Esophagus muscularis mucosa (tissue), 4 donors: ENCODE measurements at places on chromosomes 16 and 17. TPM values are rescaled to one million over a fixed set of nuclear protein-coding genes. Genes with fewer than 3 reads are reported as not detected.
A peak's percentile ranks its signal among the peaks of the same experiment; 100 is the strongest.

- H3K36me3 ChIP-seq = no peaks in the 10 kb centered on the region
- peaks cover 49% of the 10 kb centered on the region for H3K4me1 ChIP-seq
Observed at GRCh38 chr17:79991924-79992648, 43.6 kb downstream of the TBC1D16 start.

DNA sequence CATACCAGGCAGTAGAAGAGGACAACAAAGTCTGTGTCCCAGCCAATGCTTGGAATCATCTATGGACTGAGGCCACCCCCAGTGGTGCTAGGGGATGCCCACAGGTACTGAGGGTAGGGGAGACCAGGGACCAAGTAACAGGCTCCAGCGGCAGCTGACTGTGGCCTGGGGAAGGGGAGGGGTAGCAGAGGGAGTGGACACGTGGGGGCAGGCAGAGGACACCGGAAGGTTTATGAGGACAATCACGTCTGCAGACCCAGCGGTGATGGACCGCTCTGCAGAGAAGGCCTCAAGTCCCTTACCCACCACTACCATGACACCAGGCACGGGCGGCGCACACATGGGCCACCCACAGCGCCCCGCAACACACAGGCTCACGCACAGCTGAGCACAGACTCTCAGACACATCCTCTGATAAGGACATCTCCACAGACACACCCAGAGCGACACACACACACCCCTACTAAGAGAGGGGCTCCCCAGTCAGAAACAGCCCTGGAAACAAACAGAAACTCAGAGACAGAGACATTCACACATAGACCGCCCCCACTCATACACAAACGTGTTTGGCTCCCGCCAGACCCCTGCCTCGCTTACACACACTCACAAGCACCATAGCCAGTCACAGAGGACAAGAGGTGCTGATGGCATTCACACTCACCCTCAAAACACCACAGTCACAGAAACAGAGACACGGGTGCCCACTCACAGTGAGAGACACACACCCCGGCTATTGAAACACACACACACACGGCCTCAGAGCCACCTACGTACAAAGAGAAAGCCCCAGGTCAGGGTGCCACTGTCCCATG, 35.8 kb downstream of the SRCIN1 start:
- peaks cover 21% of the 10 kb centered on the region for H3K4me1 ChIP-seq
- no peak overlapping the region for H3K27ac ChIP-seq
- no peak overlapping the region for H3K4me3 ChIP-seq

DNA sequence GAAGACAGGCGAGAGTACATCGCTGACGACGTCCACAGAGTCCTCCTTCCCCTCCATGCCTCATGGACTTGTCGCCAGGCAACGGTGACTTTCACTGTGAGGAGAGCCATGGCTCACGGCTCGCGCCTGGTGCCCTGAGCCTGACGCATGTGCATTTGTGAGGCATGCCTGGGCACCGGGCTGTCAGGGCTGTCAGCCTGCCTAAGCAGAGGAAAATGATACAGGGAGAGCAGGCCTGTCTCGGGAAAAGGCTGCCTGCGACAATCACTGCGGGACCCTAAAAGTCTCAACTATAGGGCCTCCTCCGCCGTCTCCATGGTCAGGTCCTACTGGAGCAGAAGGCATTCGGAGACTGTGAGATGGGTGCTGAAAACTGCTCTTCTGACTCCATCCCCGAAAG, 135.5 kb upstream of the WSB1 start:
- no peak for DNase-seq
- H3K36me3 ChIP-seq = no peaks in the 10 kb centered on the region
- H3K4me3 ChIP-seq = no peak overlapping the region
- no peak overlapping the region for H3K27ac ChIP-seq

GRCh38 chr16:80265624-80266306, 275.0 kb upstream of the DYNLRB2 start:
- H3K4me1 ChIP-seq = no peaks in the 10 kb centered on the region
- no peak overlapping the region for H3K4me3 ChIP-seq
- no peak overlapping the region for H3K27ac ChIP-seq
- no peaks in the 10 kb centered on the region for H3K36me3 ChIP-seq

GRCh38 chr16:17117906-17118577, 352.7 kb downstream of the XYLT1 start:
- DNase-seq = no peak
- H3K36me3 ChIP-seq = peaks cover 16% of the 10 kb centered on the region
- no peak overlapping the region for H3K4me3 ChIP-seq
- H3K4me1 ChIP-seq = no peaks in the 10 kb centered on the region
- no peaks in the 10 kb centered on the region for H3K27me3 ChIP-seq
- H3K27ac ChIP-seq = no peak overlapping the region

DNA sequence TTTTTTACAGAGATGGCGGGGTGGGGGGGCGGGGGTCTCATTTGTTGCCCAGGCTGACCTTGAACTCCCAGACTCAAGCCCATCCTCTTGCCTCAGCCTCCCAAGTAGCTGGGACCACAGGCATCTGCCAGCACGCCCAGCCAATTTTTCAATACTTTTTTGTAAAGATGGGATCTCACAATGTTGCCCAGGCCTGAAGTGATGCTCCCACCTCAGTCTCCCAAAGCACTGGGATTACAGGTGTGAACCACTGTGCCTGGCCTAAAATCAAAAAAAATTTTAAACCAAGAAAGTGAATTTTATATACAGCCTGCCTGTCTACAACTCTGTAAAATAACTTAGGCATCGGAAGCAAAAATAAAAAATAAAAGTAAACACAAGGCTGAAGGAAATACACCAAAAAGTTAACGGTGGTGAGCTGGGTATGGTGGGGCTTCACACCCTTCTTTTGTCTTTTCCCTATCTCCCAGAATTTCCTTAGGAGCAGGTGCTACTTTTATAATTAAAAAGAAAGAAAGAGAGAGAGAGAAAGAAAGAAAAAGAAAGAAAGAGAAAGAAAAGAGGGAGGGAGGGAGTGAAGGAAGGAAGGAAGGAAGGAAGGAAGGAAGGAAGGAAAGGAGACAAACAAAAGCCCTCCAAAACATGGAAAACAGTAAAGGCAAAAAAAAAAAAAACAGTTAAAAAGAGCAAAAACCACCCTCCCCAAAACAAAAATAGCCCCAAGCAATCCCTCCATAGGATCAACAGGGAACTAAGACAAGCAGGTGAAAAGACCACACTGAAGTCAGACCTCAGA, 51.4 kb downstream of the TBC1D16 start:
- H3K4me3 ChIP-seq = no peak overlapping the region
- DNase-seq = no peak

DNA sequence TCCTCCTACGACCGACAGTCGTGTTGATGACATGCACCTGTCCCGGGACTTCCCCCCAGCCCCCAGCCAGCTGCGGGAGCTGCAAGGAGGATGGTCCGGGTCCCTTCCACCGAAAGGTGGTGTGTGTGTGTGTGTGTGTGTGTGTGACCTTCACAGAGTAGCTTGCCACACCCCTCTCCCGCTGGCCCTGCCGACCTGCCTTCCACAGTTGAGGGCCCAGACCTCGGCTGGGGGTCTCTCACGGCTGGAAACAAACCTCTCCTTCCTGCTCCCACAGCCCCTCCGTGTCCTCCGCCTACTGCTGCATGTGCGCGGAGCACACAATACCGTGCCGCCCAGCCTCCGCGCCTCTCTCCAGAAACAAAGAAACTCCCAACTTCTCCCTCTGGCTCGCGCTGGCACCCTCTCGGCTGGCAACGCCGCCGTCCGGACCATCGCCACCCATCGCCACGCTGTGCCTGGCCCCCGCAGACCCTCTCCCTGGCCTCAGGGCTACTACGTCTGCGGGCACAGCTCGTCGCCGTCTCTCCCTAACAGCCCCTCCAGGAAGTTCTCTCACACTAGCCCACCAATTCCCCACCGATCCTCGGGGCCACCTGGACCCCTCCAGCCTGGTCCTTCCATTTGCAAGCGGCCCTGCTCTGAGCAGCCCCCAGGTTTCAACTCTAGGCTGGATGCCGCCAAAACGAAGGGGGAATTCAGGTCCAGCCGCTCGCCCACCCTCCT, 81.2 kb downstream of the TIMM22 start:
- peaks cover 76% of the 10 kb centered on the region for H3K36me3 ChIP-seq
- H3K4me1 ChIP-seq = peaks cover 38% of the 10 kb centered on the region
- DNase-seq = no peak
- H3K4me3 ChIP-seq = no peak overlapping the region
- no peak overlapping the region for H3K27ac ChIP-seq

DNA sequence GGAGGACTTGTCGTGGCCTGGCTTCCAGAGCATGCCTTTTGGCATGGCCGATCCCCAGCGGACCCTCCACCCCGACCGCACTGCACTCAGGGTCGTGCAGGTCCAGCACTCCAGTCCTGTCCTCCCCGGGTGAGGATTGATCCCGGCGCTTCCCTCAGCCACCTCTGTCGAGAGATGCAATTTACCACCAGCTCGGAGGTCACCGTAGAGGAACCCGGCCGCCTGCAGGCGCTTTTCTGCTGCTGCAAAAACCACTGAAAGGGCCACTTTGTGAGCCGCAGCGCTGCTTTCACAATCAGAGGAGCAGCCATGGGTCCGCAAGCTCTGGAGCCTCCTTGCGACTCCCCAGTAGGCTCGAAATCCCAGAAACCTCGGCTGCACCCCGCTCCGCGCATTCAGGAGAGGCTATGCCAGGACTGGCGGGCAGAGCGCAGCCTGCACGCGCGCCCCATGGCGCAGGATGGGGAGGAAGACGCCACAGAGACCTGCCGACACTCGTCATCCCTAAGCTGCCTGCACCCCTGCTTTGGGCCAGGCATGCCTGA, 134.2 kb downstream of the HS3ST2 start:
- peaks cover 15% of the 10 kb centered on the region for H3K4me1 ChIP-seq
- H3K36me3 ChIP-seq = no peaks in the 10 kb centered on the region
- no peak for DNase-seq
- peaks cover 43% of the 10 kb centered on the region for H3K27me3 ChIP-seq
- H3K4me3 ChIP-seq = peak overlapping the region; percentile 31

- H3K4me3 ChIP-seq = peak overlapping the region; percentile 18
- peaks cover 54% of the 10 kb centered on the region for H3K4me1 ChIP-seq
- H3K27me3 ChIP-seq = no peaks in the 10 kb centered on the region
- DNase-seq = no peak
- H3K27ac ChIP-seq = peak overlapping the region; percentile 90
Observed at GRCh38 chr17:76530095-76530723, 7.3 kb downstream of the CYGB start.

- H3K27ac ChIP-seq = no peak overlapping the region
- H3K27me3 ChIP-seq = no peaks in the 10 kb centered on the region
- DNase-seq = no peak
- no peaks in the 10 kb centered on the region for H3K36me3 ChIP-seq
Observed at GRCh38 chr16:52441886-52442285, 105.1 kb downstream of the TOX3 start.

DNA sequence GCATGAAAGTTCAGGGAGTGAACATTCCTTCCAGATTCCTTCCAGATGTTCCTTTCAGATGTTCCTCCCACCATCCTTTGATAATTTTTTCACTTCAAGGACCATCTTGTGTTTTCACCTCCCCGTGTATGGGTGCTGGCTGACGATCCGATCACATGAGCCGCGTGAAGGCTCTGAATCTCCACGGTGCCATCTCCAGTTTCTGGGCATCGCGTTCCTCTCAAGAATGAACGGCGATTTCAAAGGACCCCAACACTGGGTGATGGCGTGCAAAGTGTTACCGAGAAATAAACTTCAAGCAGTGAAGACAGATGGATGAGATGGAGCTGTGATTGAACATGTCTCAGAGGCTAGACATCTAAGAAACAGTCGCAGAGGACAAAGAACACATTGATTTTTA, 245.3 kb downstream of the GSG1L start:
- H3K36me3 ChIP-seq = no peaks in the 10 kb centered on the region
- no peak overlapping the region for H3K27ac ChIP-seq
- H3K4me1 ChIP-seq = no peaks in the 10 kb centered on the region
- no peaks in the 10 kb centered on the region for H3K27me3 ChIP-seq
- no peak overlapping the region for H3K4me3 ChIP-seq

DNA sequence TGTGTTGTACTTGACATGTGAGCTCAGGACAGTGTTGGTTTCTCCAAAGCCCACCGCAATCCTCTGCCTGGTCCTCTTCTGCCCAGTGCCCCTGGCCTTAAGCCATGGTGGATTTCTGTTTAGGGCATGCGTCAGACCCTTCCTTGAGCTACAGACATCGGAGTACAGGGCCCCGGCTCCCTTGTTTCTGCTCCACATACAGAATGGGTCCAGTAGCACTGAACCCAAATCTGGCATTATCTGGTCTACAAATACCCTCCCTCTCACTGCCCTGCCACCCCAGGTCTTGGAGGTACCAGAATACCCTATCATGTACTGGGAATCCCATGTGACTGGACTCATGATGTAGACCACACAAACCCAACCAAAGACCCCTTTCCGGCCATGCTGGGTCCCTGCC, 27.4 kb upstream of the ZNHIT3 start:
- no peak overlapping the region for H3K27ac ChIP-seq
- H3K4me1 ChIP-seq = no peaks in the 10 kb centered on the region
- peaks cover 43% of the 10 kb centered on the region for H3K27me3 ChIP-seq
- H3K4me3 ChIP-seq = no peak overlapping the region
- no peak for DNase-seq

- no peak for DNase-seq
- H3K27ac ChIP-seq = peak overlapping the region; percentile 98
- no peaks in the 10 kb centered on the region for H3K36me3 ChIP-seq
- peaks cover 43% of the 10 kb centered on the region for H3K4me1 ChIP-seq
- no peaks in the 10 kb centered on the region for H3K27me3 ChIP-seq
- H3K4me3 ChIP-seq = peak overlapping the region; percentile 80
Observed at GRCh38 chr17:67993998-67994361, 2.3 kb downstream of the C17orf58 start.

- H3K4me3 ChIP-seq = no peak overlapping the region
- no peaks in the 10 kb centered on the region for H3K36me3 ChIP-seq
- peak overlapping the region; percentile 66 for H3K27ac ChIP-seq
- H3K4me1 ChIP-seq = peaks cover 59% of the 10 kb centered on the region
Observed at GRCh38 chr17:73340093-73340596, 28.3 kb upstream of the CDC42EP4 start.

SLC4A1 gene
- total RNA-seq = not detected

TP53TG3 gene
- total RNA-seq = not detected

ARHGAP44 gene
- total RNA-seq = 4.6 TPM

SMIM36 gene
- not detected for total RNA-seq

DNAH9 gene
- not detected for total RNA-seq
